ENCODE measurements at places on chromosomes 13 and 19. TPM values are rescaled to one million over a fixed set of nuclear protein-coding genes. Genes with fewer than 3 reads are reported as not detected.

DNA sequence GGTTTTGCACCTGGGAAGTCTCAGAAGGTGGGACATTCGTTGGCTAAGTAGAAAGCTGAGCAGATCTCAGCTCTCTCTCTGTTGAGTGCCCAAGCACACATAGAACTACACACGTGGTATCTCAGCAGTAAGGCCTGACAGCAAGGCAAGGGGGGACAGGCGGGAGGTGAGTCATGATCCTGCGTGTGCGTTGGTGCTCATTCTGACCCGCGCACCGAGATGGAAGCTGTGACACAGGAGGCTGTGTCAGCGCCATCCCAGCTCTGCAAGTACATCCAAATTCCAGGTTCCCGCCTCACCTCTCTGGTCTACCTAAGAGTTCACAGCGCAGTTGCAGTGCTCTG is 135.7 kb downstream of the USP12 start:
- no peak for DNase-seq

- DNase-seq, result no peak
Measured at GRCh38 chr19:5672708-5673459, 7.4 kb downstream of the MICOS13 start.

DNA sequence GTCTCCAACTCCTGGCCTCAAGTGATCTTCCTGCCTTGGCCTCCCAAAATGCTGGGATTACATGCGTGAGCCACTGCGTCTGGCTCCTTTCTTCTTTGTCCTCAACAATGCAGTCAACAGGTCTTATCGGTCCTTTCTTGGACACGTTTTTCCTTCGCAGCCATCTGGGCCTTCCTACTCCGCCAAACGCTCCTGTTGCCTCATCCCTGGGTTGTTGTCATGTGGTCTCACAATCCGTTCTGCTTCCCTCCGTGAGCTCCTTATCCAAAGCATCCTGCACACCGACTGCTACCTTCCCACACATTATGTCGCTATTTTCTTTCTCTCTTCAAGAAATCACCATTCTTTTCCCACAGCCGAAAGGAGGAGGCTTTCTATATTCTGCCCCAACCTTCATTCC is 306.8 kb downstream of the DCLK1 start:
- no peak for DNase-seq

- no peak for DNase-seq
Measured at GRCh38 chr13:46606970-46607369, 54.0 kb downstream of the LRCH1 start.

GRCh38 chr19:37716140-37716539 is 3.4 kb downstream of the ZNF607 start:
- no peak for DNase-seq

PLK5 gene
- total RNA-seq, result not detected
